T-helper 1 cell treated with Interleukin-12 subunit alpha and Interleukin-12 subunit beta and Interleukin-4 antibody, amounts not matched to agents 30 ng/mL and 1 ng/mL, for 36 hours (primary cell): ENCODE measurements at places on chromosomes 2 and 18. TPM values are rescaled to one million over a fixed set of nuclear protein-coding genes. Genes with fewer than 3 reads are reported as not detected.

Gene NEURL3
- 1.2 and 1.7 TPM in 2 replicates for total RNA-seq

Gene HTR2B
- not detected in 2 replicates for total RNA-seq

Gene MAP3K19
- not detected in 2 replicates for total RNA-seq

Gene ASXL3
- total RNA-seq, result not detected in 2 replicates

Gene PCBP1
- total RNA-seq, result 443 and 445 TPM in 2 replicates

Gene NEU4
- 0.29 TPM in 1 of 2 replicates, not detected in the other for total RNA-seq

Gene EVX2
- not detected in 2 replicates for total RNA-seq

Gene SNORC
- 1.2 TPM in 2 replicates for total RNA-seq

Gene CARF
- total RNA-seq, result 5.8 and 7.1 TPM in 2 replicates

Gene PNKD
- 26.9 and 28.8 TPM in 2 replicates for total RNA-seq

Gene VWC2L
- not detected in 2 replicates for total RNA-seq

Gene CCDC74B
- total RNA-seq, result 1.5 and 1.7 TPM in 2 replicates

Gene SLC16A14
- total RNA-seq, result 0.22 and 0.25 TPM in 2 replicates

Gene ROCK1
- total RNA-seq, result 66.2 and 67.9 TPM in 2 replicates

Gene C1QL2
- not detected in 2 replicates for total RNA-seq

Gene CDKL4
- total RNA-seq, result 0.54 TPM in 2 replicates

Gene IL1F10
- not detected in 2 replicates for total RNA-seq

Gene KCNF1
- total RNA-seq, result not detected in 2 replicates

Gene DUSP2
- total RNA-seq, result 71.0 and 74.7 TPM in 2 replicates

Gene SULT1C3
- not detected in 2 replicates for total RNA-seq

Gene ATP9B
- 27.7 and 31.7 TPM in 2 replicates for total RNA-seq

Gene ITGB1BP1
- total RNA-seq, result 108 and 114 TPM in 2 replicates

Gene USP14
- 77.0 and 77.7 TPM in 2 replicates for total RNA-seq

Gene CDH7
- not detected in 2 replicates for total RNA-seq

Gene SLC4A5
- 2.6 and 3.7 TPM in 2 replicates for total RNA-seq

Gene CDK15
- total RNA-seq, result not detected in 2 replicates

Gene ABCG8
- not detected in 2 replicates for total RNA-seq

Gene LRP2
- total RNA-seq, result 0.07 TPM in 1 of 2 replicates, not detected in the other
